ENCODE measurements at places on chromosomes 1 and 21.

GRCh38 chr1:164748253-164748899 lies 189.4 kb downstream of the PBX1 start:
- no peaks in the 10 kb centered on the region for H3K4me1 ChIP-seq
- no peak overlapping the region for H3K4me3 ChIP-seq
- no peaks in the 10 kb centered on the region for H3K27me3 ChIP-seq
- no peak overlapping the region for H3K27ac ChIP-seq
- no peaks in the 10 kb centered on the region for H3K36me3 ChIP-seq

DNA sequence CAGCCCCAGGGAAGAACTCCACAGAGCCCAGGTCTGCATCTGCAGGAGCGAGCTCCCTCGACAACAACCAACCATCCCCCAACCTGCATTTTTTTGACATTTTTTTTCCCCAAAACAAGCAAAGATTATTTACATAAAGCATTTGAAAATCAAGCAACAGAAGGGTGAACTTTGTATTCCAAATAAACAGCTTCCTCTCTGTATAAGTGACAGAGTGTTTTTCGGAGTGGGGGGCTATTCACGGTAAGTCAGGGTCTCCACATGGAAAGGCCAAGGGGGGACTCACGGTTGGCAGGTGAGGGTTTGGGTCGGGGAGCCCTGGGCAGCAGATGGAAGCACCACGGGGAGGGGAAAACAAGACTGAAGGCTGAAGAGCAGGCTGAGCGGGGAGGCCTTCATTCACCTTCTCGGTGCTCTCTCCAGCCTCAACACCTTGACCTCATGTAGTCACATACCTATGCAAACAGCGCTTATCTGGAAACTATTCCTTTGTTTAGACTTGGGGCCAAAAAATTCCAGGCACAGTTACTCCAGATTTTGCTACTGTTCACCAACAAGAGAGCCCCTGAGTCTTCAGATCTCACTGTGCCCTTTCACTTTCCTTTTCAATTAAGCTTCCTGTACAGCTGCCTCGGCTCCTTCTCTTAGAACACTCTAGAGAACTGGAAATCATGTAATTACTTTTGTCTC lies 27.6 kb downstream of the C2CD2 start:
- peak overlapping the region; percentile 58 for H3K4me3 ChIP-seq
- DNase-seq, result no peak
- no peaks in the 10 kb centered on the region for H3K27me3 ChIP-seq
- peaks cover 4% of the 10 kb centered on the region for H3K4me1 ChIP-seq

DNA sequence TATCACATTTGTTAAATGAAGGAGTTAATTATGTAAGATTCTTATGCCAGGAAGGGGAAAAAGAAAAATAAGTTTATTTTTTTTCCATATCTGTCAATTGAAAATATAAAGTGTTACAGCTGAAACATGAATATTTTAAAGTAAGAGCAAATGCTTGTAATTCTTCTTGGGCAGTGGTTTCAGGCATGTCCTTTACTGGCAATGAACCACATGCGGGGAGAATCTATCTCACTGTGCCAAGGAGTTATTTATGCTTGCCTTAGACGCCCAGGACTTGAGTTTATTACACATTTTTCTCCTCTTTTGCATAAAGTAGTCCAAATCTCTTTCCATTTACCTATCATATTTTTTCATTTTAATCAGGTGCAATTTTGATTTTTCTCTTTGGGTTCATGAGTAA lies 207.8 kb upstream of the NRIP1 start:
- no peak overlapping the region for H3K4me3 ChIP-seq
- H3K27ac ChIP-seq, result no peak overlapping the region
- H3K36me3 ChIP-seq, result no peaks in the 10 kb centered on the region
- H3K27me3 ChIP-seq, result no peaks in the 10 kb centered on the region
- H3K4me1 ChIP-seq, result no peaks in the 10 kb centered on the region

DNA sequence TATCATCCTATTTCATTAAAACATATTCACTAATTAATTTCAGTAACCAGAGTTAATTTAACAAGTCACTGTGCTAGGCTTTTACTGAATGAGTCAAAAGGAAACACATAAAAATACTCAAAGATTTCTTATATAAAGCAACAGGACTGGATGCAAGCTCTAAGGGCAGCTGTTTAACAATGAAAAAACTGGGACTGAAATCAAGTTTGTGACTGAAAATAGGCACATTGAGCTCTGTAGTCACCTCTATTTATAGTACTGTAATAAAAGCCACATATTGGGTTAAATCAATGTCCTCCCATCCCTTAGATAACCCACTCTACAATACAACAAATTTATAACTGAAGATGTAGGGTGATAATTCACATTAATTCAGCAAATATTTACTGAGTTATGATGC lies 52.4 kb downstream of the SMYD3 start:
- H3K4me1 ChIP-seq, result no peaks in the 10 kb centered on the region
- H3K4me3 ChIP-seq, result no peak overlapping the region
- H3K36me3 ChIP-seq, result no peaks in the 10 kb centered on the region

- H3K36me3 ChIP-seq, result no peaks in the 10 kb centered on the region
- no peak overlapping the region for H3K4me3 ChIP-seq
- H3K27me3 ChIP-seq, result no peaks in the 10 kb centered on the region
Measured at GRCh38 chr1:202202500-202203168, 9.0 kb downstream of the LGR6 start.

- no peaks in the 10 kb centered on the region for H3K27me3 ChIP-seq
- H3K4me3 ChIP-seq, result no peak overlapping the region
- no peaks in the 10 kb centered on the region for H3K36me3 ChIP-seq
- DNase-seq, result no peak
- H3K4me1 ChIP-seq, result no peaks in the 10 kb centered on the region
Measured at GRCh38 chr21:27122686-27123085, 155.8 kb upstream of the ADAMTS5 start.

GRCh38 chr1:110185181-110185580 lies 24.9 kb upstream of the KCNC4 start:
- no peaks in the 10 kb centered on the region for H3K36me3 ChIP-seq
- H3K27me3 ChIP-seq, result no peaks in the 10 kb centered on the region
- no peak for DNase-seq
- H3K27ac ChIP-seq, result no peak overlapping the region
- no peaks in the 10 kb centered on the region for H3K4me1 ChIP-seq

GRCh38 chr1:213295860-213296259 lies 244.8 kb downstream of the RPS6KC1 start:
- no peak overlapping the region for H3K4me3 ChIP-seq
- no peaks in the 10 kb centered on the region for H3K4me1 ChIP-seq
- DNase-seq, result no peak
- H3K36me3 ChIP-seq, result no peaks in the 10 kb centered on the region

- H3K4me1 ChIP-seq, result no peaks in the 10 kb centered on the region
- no peaks in the 10 kb centered on the region for H3K27me3 ChIP-seq
- DNase-seq, result no peak
- no peak overlapping the region for H3K27ac ChIP-seq
- no peak overlapping the region for H3K4me3 ChIP-seq
Measured at GRCh38 chr1:114386129-114387009, 124.6 kb downstream of the TRIM33 start.

DNA sequence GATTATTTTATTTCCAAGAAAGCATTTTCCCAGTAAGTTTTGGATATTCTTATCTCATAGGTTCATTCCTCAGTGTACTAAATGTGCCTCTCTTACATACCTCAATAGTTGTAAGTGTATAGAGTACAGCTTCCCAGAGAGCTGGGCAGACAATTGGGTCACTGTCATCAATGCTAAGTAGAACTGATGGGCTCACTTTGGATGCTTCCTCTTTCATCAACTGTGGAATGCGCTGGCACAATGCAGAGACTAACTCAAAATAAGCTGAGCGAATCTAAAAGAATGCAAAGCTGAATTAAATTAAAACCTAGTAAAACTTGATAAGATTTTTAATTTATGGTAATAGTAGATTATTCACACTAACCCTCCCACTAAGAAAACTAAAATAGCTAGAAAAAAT lies 21.5 kb downstream of the LTN1 start:
- DNase-seq, result no peak
- H3K27me3 ChIP-seq, result no peaks in the 10 kb centered on the region
- peaks cover 55% of the 10 kb centered on the region for H3K36me3 ChIP-seq

DNA sequence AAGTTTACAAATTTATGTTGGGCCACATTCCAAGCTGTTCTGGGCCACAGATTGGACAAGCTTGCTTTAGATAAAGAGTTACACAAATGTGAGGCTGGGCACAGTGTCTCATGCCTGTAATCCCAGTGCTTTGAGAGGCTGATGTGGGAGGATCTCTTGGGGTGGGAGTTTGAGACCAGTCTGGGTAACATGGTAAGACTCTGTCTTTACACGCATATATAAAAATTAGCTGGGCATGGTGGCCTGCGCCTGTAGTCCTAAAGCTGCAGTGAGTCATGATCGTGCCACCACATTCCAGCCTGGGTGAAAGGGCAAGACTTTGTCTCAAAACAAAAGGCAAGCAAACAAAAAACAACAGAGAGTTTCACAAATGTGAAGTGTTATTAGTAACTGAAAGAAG lies 5.9 kb upstream of the VCAM1 start:
- H3K27me3 ChIP-seq, result no peaks in the 10 kb centered on the region
- no peaks in the 10 kb centered on the region for H3K4me1 ChIP-seq
- no peak overlapping the region for H3K27ac ChIP-seq
- no peaks in the 10 kb centered on the region for H3K36me3 ChIP-seq
- H3K4me3 ChIP-seq, result no peak overlapping the region

DNA sequence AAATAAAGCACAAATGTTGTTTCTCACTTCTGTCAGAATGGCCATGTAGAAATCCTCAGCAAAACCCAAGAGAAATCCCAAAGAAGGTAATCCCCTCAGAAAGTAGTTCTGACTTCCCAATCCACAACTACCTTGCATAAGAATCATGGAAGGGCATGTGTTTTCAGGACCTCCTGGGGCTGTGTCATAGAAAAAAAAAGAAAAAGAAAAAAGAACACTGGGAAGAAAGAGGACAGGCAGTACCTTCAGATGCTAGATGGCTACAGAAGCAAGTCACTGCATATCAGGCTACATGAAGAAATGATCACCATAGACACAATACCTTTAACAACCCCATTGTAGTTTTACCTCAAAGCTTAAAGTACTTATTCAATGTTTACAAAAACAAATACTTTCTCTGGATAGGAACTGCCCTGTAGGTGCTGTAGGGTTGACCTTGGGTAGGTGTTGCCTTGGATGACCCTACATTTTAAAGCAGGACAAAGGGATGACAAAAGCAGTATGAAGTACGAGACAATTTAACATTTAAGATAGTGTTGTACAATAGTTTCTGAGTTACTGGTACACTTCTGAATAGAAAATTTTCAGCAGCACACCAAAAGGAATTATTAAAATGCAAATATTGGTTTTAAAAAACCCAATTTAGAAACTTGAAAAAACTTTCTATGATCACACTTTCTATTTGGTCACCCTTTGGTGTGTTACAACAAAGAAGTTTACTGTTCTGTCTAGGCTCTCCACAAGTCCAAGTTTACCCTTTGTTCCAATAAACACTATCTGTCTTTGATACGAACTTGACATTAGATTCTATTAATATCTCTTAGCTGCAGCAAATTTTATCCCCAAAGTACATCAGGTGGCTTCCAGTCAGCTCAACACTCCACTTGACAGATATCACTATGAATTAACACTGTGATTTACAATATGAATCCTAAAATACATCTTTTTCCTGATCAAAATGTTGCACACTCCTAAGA lies 5.0 kb downstream of the TRIT1 start:
- no peak overlapping the region for H3K4me3 ChIP-seq
- no peak overlapping the region for H3K27ac ChIP-seq
- no peaks in the 10 kb centered on the region for H3K27me3 ChIP-seq
- H3K4me1 ChIP-seq, result peaks cover 4% of the 10 kb centered on the region

DNA sequence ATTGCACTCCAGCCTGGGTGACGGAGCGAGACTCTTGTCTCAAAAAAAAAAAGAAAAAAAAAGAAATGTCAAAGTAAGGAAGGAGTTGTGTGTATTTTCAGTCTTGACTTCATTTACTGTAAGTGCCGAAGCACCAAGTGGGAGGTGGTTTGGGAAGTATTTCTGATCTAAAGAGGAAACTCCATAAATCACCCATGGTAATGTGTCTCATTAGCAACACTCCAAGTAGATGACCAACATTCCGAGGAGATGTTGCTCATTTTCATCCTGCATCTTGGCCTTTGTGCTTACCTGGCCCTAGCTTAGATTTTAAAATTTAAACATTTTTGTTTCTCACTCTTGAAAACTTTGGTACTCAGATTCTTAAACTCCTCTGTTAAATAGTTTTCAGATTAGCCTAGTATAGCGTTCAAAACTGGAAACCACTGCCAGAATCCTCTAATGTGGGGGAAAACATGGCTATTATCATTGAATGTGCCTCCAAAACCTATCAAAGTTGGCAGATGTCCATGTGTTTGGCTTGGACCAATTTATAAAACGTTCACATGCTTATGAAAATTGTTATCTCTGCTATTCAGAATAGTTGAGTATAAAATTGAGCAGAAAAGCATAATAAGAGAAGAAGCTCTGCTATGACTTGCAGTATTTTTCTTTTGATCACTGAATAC lies 110.4 kb downstream of the NFIA start:
- no peak for DNase-seq
- H3K4me3 ChIP-seq, result no peak overlapping the region
- H3K4me1 ChIP-seq, result no peaks in the 10 kb centered on the region

DNA sequence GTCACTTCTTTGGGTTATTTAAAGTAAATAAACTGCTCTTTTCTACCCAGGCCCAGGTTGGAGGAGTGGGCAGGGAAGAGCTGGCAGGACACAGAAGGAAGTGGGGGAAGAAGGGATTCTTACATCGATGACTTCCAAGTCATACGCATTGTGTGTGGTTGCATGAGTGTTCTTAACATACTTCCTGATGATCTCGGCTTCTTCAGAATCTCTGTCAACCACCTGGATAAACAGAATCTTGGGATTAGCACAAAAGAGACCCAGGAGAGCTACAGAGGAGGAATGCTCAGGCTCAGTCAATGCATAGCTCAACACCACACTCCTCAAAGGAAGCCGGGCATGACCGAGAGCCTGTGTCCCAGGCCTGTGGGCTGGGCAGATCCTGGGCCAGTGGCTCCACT lies 42.1 kb downstream of the PARP1 start:
- DNase-seq, result no peak
- no peaks in the 10 kb centered on the region for H3K4me1 ChIP-seq
- peaks cover 93% of the 10 kb centered on the region for H3K36me3 ChIP-seq
- no peak overlapping the region for H3K4me3 ChIP-seq
- H3K27me3 ChIP-seq, result no peaks in the 10 kb centered on the region

GRCh38 chr1:235999259-235999925 lies 65.5 kb downstream of the NID1 start:
- no peak overlapping the region for H3K4me3 ChIP-seq
- no peaks in the 10 kb centered on the region for H3K36me3 ChIP-seq
- H3K27me3 ChIP-seq, result no peaks in the 10 kb centered on the region
- peak overlapping the region; percentile 90 for H3K27ac ChIP-seq
- peak; percentile 66 for DNase-seq

- no peaks in the 10 kb centered on the region for H3K27me3 ChIP-seq
- no peak overlapping the region for H3K4me3 ChIP-seq
- H3K36me3 ChIP-seq, result no peaks in the 10 kb centered on the region
- DNase-seq, result no peak
- no peak overlapping the region for H3K27ac ChIP-seq
- H3K4me1 ChIP-seq, result no peaks in the 10 kb centered on the region
Measured at GRCh38 chr1:61241411-61241838, 159.1 kb downstream of the NFIA start.

DNA sequence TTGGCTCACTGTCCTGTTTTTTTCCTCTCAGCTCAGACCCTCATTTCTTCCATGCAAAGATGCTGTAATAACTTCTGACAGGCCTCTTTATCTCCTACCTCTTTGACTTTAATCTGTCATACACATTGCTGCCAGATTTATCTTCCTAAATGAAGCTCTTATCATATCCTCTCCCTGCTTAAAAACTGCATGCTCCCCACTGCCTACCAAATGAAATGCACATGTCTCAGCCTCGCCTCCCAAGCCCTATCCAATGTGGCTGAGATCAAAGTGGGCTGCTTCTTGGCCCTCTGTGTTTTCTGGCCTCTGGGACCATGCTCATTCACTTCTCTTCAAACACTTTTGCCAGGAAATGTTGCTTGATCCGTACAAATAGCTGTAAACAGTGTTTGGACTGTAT lies 38.3 kb downstream of the IRF2BP2 start:
- H3K27me3 ChIP-seq, result no peaks in the 10 kb centered on the region
- no peak for DNase-seq
- no peak overlapping the region for H3K27ac ChIP-seq
- H3K36me3 ChIP-seq, result no peaks in the 10 kb centered on the region
